ENCODE measurements at places on chromosomes 12 and 14.

GRCh38 chr12:2719392-2719791, 75.4 kb upstream of the FKBP4 start:
- no peak for DNase-seq

DNA sequence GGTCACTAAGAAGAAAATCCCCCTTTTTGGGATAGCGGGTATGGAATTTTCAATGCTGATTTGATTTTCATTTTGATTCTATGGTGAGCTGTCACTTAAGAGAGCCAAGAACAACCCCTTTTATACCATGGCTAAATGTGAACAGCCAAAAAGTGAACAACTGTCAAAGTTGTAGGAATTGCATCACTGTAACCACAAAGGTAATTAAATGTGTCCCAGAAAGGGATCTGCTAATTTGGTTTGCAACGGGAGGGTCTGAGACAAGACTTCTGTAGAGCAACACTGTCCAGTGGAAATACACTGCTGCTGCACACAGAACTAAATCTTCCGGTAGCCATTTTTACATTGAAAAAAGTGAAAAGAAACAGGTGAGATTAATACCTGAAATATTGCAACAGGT, 14.6 kb downstream of the CHST11 start:
- no peak for DNase-seq

DNA sequence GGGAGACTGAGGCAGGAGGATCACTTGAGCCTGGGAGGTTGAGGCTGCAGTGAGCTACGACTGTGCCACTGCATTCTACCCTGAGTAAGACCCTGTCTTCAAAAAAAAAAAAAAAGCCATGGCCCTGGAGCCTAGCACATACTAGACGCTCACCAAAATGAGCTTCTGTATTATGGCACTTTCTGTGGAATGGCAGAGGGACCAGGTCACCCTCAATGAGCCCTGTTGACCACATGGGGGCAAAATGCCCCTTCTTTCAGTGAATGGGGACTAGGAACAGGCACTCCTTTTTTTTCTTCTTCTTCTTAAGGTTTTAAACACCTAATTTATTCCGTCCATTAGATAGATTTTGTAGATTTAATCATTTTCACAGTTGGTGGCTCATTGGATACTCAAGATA, 50.5 kb downstream of the FAM222A start:
- DNase-seq = no peak

GRCh38 chr12:52946797-52947547, 1.9 kb upstream of the KRT18 start:
- DNase-seq = peak; percentile 73

GRCh38 chr12:129911428-129912049, 7.7 kb upstream of the TMEM132D start:
- DNase-seq = peak; percentile 73

GRCh38 chr12:131799828-131800593, 28.2 kb upstream of the MMP17 start:
- peak; percentile 50 for DNase-seq

GRCh38 chr14:71632440-71632946, 299.7 kb upstream of the RGS6 start:
- DNase-seq = no peak

- DNase-seq = no peak
Measured at GRCh38 chr14:105279642-105280361, 21.0 kb downstream of the BRF1 start.

DNA sequence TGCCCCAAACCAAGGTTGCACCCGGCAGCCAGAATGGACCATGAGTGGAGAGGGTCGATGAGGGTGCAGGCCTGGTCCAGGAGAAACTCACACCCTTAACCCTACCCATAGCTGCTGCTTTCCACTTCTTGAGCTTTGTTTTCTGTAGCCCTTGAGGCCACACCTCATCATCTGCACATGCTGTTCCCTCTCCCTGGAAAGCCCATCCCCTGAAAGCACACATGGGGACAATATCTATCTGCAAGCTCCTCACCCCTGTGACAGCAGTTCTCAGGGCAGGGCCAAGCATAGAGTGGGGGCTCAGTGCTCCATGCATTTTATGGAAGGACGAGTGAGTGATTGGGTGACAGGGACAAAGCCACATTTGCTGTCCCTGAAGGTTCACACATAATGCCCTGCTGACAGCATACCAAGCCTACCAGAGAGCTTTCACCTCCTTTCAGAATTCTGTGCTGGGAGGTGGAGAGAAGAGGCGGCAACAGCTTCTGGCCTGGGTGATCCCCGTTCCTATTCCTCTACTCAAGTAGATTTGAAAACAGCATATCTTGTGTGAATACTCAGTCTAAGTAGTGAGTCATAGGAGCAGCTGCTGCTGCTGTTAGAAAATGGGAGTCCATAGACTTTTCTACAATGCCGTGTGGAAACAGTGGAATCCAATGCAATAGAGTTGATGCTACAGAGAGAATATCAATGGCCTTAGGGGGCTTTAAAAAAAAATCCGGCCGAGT, 44.6 kb downstream of the SRGAP1 start:
- DNase-seq = no peak

- DNase-seq = no peak
Measured at GRCh38 chr14:67245104-67245503, 3.9 kb downstream of the PALS1 start.

DNA sequence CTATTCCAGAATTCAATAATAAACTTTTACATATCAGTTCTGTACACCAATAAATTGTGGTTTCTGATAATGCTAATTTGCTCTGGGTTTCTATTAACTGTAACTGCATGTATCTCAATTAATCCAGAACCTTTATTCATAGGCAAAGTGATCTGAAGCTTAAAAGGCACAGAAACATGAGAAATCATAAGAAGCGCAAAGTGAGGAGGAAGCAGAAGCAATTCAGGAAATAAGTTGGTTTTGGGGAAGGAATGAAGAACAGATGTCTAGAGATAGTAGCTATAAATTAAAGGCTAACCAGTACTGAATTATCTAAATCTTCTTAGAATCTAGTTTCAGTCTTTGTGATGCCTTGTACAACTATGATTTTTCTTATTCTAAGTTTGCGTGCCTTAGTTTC, 24.6 kb downstream of the KERA start:
- DNase-seq = no peak

DNA sequence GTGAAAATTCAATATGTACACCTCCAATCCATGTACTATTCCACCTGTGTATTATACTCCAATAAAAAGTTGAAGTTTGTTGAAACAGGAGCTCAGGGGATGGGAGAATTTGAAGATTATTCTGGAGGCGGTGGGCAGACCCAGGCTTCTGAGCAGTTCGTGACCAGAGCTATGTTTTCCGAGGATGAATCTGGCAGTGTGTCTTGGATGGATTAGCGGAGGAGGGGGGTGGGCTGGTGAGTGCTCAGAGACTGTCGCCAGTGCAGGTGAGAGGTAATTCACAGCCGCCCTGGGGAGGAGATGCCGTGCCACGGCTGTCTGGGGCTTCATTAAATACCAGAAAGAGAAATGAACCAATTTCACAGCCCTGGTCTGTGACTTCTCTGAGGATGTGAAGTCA, 283.0 kb upstream of the RTL1 start:
- DNase-seq = no peak

- DNase-seq = no peak
Measured at GRCh38 chr12:106914796-106915634, 40.7 kb upstream of the TMEM263 start.

DNA sequence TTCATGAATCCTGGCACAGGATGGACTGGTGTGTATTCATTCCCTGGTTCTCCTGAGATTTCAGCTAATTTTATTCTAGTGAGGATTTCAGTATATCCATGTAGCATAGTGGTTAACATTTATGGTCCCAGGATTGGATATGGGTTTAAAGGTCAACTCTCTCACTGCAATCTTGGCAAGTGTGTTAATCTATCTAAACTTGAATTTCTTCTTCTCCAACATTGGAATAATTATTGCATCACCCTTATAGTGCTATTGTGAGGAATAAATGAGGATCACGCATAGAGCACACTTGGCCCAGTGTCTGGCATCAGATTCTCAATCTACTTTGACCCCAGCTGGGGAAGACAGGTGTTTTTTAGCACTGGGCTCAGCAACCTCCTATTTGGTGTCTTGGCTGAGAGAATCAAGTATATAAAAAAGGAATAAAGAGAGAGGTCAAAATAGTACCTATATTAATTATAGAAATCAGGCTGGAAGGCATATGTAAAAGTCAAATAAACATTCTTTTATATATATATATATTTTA, 531.2 kb upstream of the ATP2B1 start:
- DNase-seq = no peak

DNA sequence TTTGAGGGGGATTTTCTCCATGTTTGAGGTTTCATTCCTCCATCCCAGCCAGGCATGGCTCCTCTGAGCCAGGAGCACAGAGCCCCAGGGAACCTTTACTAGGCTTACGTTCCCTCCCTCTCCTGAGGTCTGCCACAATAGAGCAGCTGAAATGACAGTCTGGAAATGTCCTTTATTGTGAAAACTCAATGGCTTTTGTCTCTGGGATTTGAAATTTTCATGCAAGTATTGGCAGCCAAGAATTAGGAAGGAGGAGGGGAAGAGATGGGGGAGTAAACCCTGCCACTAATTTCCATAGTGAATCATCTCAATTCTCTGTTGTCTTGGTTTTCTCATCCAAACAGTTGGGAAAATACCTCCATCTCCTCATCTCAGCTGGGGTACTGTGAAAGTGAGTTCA, 2.6 kb upstream of the PLEKHG3 start:
- no peak for DNase-seq

DNA sequence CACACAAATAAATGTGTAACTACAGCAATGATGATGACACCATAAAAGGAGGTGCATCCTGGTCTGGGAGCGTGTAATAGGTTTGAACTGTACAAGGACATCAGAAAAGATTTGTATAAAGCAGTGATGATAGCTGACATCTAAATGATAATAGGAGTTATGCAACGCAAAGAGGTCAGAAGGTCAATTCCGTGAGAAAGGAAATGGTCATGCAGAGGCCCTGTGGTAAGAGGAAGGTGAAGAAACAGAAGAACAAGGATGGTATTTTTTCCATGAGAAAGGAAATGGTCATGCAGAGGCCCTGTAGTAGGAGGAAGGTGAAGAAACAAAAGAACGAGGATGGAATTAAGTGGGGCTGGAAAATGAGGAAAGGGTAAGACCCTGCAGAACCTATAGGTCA, 106.7 kb upstream of the TMPO start:
- DNase-seq = no peak

- DNase-seq = no peak
Measured at GRCh38 chr14:105549481-105549880, 23.1 kb downstream of the TMEM121 start.

DNA sequence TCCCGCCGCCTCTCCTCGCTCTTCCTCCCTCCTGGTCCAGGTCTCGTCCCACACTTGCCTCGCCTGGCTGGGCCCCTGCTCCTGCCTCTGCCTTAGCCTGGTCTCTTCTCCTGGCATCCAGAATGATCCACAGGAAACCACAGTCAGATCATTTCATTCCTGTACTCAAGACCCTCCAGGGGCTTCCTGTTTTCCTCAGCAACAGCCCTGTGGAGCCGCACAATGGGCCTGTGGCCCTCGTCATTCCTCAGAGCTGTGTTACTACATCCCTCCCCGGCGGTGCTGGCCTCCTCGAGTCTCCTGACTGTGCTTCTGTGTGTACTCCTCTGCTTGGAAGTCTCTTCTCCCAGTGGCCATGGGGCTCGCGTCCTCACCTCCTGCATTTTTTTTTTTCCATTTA, 20.1 kb downstream of the ATP6V0A2 start:
- DNase-seq = no peak

- peak; percentile 72 for DNase-seq
Measured at GRCh38 chr12:75850721-75851462, 180.7 kb downstream of the PHLDA1 start.

DNA sequence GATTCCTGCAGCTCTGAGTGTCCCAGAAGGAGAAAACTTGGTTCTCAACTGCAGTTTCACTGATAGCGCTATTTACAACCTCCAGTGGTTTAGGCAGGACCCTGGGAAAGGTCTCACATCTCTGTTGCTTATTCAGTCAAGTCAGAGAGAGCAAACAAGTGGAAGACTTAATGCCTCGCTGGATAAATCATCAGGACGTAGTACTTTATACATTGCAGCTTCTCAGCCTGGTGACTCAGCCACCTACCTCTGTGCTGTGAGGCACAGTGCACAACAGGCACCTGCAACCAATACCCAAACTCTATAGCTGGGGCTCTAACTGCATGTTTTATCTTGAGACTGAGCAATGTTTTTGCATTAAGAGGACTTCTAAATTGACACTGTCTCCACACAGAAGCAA, 379.2 kb upstream of the OR4E1 start:
- no peak for DNase-seq

GRCh38 chr12:49345825-49346658, 646 bp upstream of the DNAJC22 start:
- no peak for DNase-seq

DNA sequence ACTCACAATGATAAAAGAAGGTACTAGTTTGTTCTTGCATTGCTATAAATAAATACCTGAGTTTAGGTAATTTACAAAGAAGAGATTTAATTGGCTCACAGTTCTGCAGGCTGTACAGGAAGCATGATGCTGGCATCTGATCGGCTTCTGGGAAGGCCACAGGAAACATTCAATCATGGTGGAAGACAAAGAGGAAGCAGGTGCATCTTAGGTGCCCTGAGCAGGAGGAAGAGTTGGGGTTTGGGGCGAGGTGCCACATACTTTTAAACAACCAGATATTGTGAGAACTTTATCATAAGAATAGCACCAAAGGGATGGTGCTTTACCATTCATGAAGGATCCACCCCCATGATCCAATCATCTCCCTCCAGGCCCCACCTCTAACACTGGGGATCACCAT, 752.6 kb upstream of the FLRT2 start:
- DNase-seq = no peak

DNA sequence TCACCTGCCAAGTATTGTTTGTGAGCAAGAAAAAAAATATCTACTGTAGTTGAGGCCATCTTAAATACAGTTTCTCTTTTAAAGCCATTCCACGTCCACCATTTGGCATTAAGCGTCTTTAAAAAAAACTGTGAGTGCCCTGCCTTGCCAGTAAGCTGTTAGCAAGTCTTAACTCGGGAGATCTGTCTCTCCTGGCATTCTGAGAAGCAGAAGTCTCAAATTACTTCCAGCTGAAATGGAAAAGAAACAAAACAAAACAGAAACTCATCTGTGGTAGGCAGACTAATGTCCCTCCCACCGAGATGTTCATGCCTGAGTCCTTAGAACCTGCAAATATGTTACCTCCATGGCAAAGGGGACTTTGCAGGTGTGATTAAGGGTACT, 126.2 kb downstream of the CRADD start:
- DNase-seq = no peak

DNA sequence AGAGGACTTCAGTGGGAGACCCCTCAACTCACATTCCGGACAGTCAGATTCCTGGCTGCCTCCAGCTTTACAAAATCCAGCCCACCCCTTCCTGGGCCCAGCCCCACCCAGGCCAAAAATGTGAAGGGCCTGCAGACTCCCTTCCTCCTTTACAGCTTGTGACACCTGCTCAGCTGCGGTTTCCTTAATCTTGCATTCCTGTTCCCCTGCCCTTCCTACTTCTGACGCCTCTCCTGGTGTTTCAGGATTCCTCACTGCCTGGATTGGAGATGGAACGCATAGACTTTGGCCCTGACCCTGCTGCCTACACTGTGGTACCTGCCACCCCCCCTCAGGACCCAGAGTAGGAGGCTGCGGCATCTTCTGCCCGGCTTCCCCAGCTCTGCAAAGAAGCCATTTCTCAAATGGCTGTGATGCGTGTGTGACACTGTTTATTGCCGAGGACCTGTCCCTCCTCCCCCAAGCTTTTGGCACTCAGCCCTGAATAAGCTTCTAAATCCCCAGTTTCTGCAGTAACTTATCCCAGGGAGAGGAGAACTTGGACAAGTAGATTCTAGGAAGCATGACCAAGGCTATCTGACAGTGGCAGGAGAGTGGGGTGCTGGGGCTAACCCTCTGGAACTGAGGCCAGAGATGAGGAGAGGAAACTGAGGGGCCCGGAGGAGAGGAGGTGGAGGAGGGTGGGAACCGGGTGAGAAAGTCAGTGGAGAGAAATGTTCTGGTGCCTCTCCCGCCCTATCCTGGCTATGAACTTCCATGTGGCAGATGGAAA, 24.9 kb upstream of the BCDIN3D start:
- peak; percentile 40 for DNase-seq
